ENCODE measurements at places on chromosomes 4 and X. TPM values are rescaled to one million over a fixed set of nuclear protein-coding genes. Genes with fewer than 3 reads are reported as not detected.

The ITIH6 gene
- not detected for polyA plus RNA-seq

- DNase-seq: no peak
These were observed 143.9 kb downstream of the PDGFRA start for GRCh38 chr4:54372951-54373350.

DNA sequence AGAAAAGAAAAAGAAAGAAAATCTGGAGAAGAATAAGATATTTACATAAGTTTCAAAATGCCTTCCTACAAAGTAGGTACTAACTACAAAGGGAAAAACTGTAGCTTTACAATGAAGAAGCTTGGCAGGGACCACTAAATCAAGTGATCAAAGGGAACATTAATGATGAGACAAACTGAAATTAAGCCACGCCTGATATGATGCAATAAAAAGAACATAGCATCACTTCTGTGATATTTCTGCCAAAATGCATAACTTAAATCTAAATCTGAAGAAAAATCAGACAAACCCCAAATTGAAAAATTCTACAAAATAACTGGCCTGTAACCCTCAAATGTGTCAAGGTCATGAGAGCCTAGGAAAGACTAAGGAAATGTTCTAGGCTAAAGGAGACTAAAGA lies 8.9 kb upstream of the DCLK2 start:
- no peak for DNase-seq

The RGS12 gene
- polyA plus RNA-seq: 16.3 TPM

DNA sequence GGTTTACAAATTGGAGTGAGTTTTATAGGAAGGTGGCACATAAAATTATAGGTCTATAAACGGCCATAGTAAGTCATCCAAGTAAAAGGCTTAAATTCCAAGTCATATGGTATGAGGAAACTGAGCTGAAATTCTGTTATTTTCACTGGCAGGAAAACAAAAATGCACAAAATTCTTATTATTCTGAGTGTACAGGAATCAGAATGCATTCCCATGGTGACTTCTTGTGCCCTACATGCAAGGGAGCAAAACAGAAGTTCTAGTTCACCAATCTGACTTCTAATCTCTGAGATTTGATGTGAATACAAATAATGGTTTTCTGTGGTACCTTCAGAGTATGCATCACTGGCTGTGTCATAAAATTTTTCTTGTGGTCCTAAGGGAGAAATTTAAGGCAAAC lies 102.9 kb downstream of the CLCN4 start:
- DNase-seq: peak; percentile 66

DNA sequence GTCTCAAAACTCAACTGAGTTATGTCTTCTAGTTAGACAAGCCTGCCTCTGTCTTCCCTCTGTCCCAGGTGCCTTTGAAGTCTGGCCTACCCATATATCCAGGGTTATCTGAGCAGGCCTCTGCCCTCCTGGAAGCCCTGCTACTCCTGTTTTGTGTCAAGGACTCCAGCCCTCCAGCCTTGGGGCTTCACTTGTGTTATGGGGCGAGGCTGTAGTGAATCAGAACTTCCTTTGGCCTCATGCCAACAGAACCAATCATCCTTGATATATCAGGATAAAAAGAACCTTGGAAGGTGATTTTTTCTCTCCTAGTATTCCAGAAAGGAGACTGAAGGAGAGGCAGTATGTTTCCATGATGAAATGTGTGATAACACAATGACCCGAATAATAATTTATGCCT lies 8.9 kb upstream of the ADGRG4 start:
- DNase-seq: no peak

The TMSB15C gene
- polyA plus RNA-seq: 1.2 TPM

The EXOC1L gene
- polyA plus RNA-seq: not detected

DNA sequence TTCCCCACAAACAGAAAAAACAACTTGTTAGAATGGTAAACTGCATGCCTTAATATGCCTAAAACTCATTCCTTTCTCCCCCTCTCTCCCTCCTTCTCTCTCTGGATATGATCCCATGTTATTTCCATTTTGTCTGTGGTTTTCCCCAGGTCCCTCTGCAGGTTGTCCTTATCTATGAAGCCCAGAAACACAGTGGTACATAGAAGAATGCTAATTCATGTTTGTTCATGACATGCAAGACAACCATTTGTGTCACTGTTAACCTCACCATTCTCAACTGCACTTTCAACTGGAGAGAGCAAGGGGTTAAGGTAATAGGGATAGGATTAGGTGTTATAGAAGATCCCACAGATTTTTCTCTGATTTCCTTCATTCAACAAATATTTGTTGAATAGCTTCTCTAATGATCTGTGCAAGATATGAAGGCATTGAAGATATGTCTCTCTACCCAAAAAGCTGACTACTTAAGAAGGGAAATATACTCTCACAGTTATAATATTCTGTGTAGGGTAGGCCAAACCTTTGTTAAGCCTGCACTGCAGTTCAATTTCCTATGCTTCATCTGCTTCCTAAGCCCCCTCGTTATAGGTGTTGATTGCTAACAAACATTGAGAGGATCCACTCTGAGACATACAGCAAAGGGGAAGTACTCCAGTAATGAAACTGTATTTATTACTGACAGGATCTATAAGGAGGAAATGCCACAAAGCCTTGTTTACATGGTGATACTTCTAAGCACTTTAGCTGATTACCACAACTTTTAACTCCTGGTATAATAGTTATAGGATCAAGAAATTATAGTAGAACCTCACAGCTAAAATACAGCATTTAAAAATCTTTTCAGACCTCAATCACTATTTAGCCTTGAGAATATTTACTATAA lies 96.1 kb downstream of the FRYL start:
- DNase-seq: no peak

DNA sequence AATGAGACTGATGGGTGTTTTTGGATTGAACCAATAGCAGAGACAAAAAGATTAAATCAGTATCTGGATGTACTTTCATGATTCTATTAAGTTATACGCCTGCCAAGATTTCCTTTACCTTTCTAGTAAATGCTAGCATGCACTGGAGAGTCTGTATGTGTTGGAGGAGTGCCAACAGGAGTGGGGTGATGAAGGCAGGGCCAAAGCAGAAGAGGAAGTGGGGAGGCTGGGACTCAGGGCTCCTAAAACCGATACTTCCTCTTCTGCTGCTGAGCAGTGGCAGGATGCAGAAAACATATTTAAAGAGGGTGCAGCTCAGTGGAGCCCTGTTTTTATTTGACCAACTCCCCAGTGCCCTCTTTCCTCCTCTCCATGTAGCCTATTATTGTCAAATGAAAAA lies 5.6 kb downstream of the CYSLTR1 start:
- DNase-seq: no peak

- no peak for DNase-seq
These were observed 11.0 kb upstream of the MSANTD1 start for GRCh38 chr4:3237712-3238560.

DNA sequence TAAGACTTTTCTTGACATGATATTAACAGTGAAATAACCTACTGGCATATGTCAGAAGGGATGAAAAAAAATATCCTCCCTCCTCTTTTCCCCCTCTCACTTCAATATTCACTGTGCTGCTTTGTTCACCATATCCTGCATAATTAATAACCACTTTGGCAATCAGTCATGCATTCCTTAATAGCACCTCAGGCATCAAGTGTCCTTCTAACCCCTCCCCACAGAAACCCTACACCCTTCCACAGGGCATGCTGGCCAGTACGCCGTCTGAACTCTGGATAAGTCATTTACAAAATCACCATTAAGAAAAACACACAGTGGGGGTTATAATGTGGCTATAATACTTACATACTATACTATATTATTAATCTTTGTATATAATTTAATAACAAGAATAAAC lies 165.9 kb downstream of the PDGFC start:
- no peak for DNase-seq

DNA sequence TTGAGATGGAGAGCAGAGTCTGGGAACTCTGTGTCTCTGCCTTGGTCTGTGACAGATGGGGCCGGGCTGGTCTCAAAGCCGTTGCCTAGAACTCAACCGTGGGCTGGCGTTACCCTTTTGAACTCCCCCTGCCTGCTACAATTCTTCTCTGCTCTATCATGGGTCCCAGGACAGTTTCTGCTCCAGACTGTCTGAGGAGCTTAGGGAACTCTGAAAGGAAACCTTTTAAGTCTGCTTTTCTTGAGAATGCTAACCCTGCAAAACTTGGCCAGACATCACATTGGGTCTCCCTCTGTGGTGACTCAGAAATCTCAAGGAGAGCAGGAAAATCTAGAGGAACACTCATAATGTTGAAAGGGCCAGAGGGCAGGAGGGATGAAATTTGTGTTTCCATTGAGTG lies 240.6 kb downstream of the CBR4 start:
- DNase-seq: no peak

DNA sequence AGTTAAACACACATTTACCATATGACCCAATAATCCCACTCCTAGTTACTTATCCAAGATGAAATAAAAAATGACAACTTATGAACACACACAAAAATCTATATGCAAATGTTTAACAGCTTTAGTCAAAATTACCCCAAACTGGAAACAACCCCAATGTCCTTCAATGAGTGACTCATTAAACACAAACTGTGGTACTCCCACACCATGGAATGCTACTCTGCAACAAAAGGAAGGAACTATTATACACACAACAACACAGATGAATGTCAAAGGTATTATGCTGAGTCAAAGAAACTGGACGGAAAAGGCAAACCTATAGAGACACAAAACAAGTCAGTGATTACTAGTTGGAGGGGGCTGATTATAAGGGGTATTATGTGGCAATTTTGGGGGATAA lies 40.5 kb downstream of the MED14 start:
- DNase-seq: no peak

All from BJ (cell line).